ENCODE measurements at places on chromosomes 2 and 18.

GRCh38 chr18:6355789-6356589 lies 58.7 kb downstream of the L3MBTL4 start:
- no peak for DNase-seq

DNA sequence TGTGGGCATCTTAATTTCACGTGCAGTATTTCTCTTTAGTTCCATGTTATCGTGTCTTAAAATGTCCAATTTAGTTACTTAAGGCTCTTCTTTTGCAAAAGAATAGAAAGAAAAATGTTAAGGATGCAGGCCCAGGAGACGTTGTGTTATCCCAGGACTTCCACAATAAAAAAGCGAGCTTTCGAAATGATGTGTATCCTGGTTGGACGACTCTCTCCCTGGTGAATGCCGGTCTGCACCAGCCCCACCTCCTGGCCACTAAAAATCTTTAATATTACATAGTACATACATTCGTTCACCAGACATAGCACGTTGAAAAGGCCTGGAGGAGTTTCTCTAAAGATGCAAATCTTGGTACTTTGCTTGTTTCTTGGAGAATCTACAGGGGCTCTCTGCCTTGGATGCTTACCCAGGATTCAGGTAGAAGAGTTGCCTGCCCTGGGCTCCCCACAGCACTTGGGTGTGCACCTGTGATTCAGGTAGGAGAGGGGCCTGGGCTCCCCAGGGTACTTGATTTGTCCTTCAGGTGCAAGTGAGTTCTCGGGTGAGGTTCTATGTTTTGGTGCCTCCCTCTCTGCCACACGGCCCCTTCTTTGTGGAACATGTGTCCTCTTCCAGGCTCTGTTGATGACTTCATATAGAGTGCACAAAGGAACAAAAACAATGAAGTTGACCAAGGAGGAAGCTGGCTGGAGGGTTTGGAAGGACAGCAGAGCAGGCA lies 26.6 kb downstream of the TWIST2 start:
- no peak for DNase-seq

DNA sequence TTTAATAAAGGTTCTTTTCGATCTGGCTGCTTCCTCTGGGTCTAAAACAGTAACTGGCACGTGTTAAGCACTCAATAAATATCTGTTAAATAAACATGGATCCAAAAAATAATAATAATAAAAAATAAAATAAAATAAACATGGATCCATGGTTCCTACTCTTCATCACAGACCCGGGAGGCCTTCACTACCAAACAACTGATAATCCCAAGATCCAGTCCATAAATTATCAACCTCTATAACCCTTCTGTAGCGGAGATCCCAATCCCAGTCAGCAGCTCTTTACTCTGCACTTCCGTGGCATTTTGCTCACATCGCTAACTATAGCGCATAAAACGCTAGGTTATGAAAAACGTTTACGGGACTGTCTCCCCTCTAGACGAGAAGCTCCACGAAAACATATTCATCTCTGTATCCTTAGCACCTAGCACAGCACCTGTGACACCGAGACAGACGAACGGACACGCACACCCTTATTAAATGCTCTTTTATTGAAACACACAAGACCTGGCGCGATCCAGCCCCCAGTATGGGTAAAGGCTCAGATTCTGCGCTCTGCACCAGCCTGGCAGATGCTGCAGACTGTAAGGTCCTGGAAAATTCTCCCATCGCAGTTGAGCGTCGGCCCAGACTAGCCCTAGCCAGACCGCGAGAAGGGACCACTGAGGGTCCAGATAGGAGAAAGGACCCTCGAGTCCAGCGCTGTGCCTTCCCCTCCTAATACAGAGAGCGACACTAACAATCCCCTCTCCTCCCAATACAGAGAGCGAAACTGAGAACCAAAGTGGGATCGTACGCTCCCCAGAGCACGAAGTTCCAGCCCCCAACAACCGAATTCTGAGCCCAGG lies 770 bp downstream of the NBAS start:
- DNase-seq, result peak; percentile 50

- no peak for DNase-seq
These were observed 208.4 kb upstream of the CCDC150 start for GRCh38 chr2:196431076-196431475.

DNA sequence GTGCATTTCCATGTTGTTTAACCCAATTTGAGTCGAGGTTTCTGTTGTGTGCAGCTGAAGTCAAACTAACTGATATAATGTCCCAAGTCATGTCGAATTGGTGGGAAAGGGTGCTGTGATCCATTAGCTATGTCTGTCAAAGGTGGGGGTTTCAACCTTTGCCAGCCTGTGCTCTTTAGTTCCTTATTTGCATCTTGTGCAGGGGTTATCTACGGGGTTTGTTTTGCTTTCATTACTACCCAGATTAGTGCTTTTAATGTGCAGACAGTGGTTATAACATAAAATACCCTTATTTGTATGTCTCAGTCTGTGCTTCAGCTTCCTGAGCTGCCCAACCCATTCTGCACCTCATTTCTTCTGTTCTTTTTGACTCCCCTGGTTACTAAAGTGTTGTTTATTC lies 271.9 kb upstream of the CXCR4 start:
- DNase-seq, result no peak

- DNase-seq, result no peak
These were observed 41.2 kb downstream of the TAF4B start for GRCh38 chr18:26267357-26267930.

DNA sequence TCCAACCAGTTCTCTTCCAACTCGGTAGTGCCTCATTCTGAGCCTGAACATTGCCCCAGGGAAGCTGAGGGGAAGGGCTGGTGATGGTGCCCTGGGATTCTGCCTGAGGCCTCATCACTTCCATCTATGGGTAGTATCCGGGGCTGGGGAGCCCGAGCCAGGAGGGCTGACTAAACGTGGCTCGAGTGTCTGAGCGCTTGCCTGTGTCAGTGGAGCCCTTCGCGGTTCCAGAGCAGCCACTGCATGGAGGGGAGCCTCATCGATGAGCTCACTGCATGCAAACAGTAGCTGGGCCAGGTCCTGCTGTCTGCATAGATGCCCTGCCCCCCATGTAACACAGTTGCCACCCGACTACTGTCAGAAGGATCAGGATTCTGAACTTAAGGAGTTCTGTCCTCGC lies 129.3 kb downstream of the GLI2 start:
- DNase-seq, result no peak

GRCh38 chr2:132593171-132593570 lies 76.8 kb downstream of the LYPD1 start:
- DNase-seq, result no peak

DNA sequence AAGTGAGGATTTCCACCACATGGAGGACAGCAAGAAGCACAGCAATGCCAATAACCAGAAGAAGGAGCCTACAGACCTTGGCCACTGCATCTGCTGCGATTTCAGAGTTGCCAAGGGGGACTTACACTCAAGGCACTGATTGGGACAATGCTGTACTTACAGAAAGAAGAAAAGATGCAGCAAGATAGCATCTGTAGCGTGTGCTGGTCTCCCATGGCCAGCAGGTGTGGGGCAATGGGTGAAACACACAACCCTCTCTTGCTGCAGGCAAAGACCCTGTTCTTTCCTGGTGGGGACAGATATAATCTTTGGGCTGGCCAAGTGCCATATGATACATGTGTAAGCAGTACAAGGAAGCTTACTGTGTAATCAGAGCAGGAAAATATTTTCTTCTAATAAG lies 85.4 kb upstream of the GPR45 start:
- no peak for DNase-seq

DNA sequence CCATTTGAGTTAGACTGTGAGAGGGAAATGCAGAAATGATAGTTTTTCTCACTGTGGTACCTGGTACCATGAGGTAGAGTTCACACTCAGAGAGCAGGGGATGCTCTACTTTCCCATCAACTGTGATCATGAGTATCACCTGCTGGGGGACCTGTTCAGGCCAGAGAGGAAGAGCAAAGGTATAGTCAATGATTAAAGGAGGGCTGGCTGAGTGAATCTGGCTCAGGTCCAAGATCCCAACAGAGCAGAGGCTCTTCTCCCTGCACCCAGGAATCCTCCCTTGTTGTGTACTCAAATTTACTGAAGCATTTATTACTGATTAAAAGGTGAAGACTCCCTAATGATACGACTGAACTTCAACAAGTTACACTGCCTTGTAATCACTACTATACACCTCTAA lies 104.6 kb upstream of the CHRNA1 start:
- no peak for DNase-seq

DNA sequence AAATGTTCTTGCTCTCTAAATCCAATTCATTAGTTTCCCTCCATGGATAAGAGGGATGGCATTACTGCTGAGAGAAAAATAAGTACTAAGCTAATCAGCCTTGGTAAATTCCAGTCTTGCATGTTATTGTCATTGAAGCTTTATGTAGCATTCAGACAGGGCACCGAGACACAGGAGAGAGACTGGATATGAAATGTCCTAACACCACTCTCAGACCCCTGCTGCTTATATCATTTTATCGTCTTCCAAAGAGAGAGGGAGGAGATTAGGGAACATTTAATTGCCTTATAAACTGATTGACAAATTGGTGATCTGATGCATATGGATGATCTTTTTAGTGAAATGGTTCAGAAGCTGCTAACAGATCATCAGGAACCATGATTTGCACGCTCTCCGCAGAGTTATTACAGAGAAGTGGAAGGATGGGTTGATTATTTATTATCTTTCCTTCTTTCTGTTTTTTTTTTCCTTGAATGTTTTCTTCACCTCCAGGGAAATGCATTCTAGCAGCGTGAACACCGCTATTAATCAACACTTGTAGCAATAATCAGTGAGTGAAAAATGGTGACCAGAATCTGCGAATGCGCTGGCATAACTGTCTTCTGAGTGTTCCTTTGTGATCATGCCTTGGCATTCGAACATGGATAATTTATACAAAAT lies 150.7 kb upstream of the NRP2 start:
- DNase-seq, result no peak

GRCh38 chr2:114442510-114442909 lies at the start of gene DPP10:
Gene DPP10 (plus strand): TSS chr2:114442641.
- DNase-seq, result no peak

DNA sequence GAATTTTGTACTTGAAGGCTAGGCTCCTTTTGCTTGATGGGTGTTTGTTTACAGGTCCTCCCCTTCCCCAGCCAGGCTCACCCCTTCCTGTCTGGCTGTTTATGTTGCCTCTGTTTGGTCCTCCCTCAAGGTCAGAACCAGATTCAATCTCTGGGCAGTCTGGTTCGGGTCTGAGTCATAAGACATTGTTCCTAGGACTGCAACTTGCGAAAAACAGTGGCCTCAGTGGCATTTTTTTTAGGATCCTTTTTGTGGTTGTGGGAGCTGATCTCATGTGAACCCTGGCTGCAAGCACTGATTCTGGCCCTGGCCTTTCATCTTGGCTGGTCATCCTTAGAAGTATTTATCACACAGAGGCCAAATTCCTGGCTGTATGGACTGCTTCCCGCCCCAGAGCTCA lies 370.4 kb downstream of the CLIP4 start:
- DNase-seq, result no peak

DNA sequence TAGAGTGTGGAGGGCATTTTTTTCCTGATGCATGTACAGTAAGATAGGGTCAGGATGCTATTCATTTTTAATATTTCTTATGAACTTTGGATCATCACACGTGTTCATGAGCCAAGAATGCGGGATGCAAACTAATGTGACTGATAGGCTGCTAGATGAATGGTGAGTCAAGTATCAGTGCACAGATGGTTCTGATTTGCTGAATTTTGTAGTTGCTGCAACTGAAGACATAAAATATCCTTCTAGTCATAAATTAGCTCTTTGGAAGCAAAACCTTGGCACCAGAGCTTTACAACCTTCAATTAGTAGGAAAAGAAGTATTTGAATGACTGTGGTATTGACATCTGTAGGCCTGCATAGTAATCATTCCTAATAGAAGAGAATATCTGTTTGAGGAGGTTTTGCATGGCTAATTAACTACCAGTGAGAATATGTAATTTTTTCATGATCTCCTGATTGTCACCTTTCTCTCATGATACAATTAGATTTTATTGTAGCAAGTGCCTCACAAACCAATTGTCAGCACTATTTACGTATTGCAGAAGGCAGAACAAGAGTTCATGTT lies 94.0 kb downstream of the VRK2 start:
- no peak for DNase-seq

DNA sequence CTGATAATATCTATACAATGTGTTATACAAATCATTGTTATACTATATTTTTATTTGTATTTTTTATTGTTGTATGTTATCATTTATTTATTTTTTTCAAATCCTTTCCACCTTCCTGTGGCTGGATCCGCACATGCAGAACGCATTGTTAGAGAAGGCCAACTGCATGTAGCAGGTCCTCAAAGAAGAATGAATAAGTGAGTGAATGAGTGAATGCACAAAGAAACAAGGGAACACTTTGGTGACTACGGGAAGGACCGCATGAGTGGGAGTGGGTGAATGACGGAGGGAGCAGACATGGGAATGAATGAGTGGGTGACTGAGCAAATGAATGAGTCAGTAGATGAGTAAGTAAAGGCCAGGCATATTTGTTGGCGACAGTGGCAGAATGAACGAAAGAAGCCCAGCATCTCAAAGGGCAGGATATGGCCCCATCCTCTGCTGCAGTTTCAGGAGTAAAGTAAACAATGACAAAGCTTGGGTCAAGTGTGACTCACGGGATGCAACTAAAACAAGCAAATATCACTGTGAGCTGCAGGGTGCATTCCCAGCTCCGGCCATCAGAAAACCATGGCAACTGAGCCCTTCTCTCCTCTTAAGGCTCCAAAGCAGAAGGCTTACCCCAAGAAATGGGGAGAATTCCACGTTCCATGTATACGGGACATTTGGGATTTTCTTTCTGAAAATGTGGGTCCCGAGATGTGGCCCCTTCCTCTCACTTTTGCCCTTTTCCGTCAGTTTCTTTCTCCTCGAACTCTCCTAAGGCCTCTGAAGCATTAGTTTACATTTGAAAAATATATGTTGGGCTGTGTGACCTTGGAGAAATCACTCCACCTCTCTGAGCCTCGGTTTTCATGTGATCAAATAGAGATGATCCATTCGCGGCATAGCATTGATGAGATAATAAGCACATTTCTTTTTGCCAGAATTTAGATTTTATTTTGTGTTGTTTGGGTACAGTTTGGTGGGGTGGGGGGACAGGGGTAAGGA lies 24.5 kb downstream of the KCNF1 start:
- DNase-seq, result no peak

GRCh38 chr2:174004905-174005605 lies 39.9 kb upstream of the SP3 start:
- DNase-seq, result no peak

DNA sequence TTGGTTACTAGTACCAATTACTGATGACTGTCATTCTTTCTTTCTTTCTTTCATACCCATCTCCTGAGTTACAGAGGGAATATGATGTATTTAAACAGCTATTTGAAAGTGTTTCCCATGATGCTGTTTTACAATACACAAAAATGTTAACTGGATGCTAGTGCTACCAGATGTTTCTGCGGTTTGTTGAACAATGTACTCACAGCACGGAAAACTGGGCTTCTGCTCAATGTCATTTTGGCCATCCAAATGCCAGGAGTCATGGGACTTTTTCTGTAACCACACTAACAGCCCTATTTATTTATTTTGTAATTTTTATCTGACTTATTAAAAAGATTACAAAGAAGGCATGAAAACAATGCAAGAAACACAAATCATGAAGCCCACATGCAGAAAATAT lies 313.8 kb downstream of the RIT2 start:
- no peak for DNase-seq

Measured in NCI-H2227 treated with DMSO at 0.1 percent for 48 hours (cell line).